ENCODE measurements at places on chromosomes 16 and 17.
A peak's percentile ranks its signal among the peaks of the same experiment; 100 is the strongest.

- DNase-seq, result no peak
Observed at GRCh38 chr16:66585481-66586239, 6.4 kb downstream of the CMTM2 start.

DNA sequence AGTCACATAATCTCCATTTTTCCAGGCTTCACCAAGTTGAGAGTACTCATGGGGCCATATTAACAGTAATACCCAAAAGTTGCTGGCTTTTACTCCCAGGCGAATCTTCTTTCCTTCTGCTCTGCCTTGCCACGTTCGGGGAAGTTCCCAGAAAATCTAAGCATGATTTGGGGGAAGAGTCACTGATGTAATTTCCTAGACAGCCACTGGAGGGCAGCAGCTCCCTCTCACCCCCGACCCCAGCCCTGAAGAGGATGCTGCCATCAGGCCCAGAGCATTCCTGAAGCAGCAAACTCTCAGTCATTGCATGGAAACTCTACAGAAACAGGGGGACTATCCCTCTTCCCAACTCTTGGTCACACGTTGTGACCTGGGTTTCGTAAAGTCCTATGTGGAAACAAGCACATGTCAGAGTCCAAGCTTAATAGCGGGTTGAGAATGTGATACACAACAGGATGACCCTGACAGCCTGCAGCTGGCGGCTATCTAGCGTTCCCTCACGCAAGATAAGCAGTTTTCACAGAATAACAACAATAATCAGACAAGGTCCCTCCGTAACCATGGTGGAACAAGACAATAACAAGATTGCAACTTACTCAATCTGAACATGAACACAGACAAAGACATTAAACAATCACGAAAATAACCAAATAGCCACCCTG is 43.8 kb upstream of the DHX40 start:
- DNase-seq, result peak; percentile 26

DNA sequence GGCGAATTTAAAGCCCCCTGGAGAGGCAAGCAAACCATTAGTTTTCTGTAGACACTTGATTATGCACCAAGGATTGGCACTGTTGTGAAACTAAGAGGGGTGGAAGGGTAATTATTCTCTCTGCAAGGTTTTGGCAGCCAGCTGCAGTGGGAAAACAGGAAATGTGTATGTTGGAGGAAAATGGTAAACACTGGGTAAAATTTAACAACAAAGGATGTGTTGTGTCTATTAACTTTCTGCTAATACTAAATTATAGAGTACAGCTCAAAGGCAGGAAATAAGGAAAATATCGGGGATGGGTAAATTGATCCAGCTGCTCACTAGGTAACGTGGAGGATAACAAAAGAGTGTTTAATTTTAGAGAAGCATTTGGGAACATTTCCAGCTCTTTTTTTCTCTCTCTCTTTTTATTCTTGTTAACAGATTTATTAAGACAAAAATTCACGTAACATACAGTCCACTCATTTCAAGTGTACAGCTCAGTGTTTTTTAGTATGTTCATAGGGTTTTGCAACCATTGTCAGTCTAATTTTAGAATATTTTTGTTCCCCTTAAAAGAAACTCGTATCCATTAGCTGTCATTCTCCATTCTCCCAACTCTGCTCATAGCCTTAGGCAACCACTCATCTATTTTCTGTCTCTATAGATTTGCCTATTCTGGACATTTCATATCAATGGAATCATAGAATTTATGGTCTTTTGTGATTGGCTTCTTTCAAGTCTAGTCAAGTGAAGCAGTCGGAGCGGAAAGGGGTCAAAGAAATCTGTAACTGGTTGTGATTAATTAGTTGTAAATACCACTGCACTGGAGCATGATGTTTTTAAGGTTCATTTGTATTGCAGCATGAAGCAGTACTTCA is 41.8 kb downstream of the TANGO6 start:
- DNase-seq, result no peak

DNA sequence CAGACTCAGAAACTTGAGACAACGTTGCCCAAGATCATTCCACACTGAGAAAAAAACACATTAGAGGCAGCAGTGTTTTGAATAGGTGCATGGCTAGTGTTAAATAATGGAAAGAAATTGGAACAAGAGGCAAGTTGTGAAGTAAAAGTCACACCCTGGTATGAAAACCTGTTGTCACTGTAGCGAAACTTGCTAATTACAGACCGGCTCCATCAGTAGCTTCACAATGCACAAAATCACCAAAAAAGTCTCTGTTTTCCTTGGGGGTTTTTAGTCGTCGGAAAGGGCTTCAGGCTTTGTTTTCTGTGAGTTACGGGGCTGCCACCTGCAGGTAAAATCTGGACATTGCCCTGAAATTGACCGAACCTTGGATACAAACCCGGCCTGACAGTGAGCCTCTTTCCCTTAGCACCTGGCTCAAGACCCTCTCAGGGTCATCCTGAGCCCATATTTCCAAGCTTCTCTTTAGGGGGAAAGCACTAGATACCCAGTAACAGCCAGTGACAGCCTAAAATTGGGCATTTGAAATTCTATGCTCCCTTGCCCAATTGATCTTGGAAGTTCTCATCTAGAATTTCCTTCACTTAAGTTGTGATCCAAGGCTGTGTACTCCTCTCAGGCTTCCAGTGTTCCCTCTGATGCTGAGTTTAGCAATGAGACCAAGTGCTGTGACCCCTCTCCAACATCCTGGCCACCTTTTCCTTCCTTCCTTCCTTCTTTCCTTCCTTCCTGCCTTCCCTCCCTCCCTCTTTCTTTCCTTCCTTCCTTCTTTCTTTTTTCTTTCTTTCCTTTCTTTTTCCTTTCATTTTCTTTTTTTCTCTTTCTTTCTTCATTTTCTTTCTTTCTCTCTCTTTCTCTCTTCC is 7.2 kb upstream of the GRB2 start:
- peak; percentile 36 for DNase-seq

- DNase-seq, result no peak
Observed at GRCh38 chr17:40065769-40066510, 3.2 kb downstream of the THRA start.

GRCh38 chr16:82055728-82056549 is 20.9 kb downstream of the HSD17B2 start:
- DNase-seq, result no peak

- DNase-seq, result no peak
Observed at GRCh38 chr16:85982563-85982939, 83.6 kb downstream of the IRF8 start.

Data from stimulated activated CD8-positive, alpha-beta memory T cell treated with anti-CD3 and anti-CD28 coated beads, Interleukin-7, amount 100 ng/mL, for 1 hour (primary cell).